ENCODE measurements at places on chromosomes 6 and 20.

DNA sequence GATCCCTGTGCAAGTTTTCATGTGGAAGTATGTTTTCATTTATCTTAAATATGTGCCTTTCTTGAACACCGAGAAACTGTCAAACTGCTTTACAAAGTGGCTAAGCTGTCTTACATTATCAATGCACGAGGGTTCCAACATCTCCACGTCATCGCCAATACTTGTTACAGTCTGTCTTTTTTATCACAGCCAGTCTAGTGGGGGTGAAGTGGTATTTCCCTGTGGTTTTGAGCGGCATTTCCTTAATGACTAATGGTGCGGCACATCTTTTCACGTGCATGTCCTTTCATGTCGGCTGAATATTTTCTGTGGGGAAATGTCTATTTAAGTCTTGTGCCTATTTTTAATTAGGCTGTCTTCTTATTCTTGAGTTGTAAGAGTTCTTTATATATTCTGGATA lies 280.4 kb downstream of the FOXC1 start:
- DNase-seq, result no peak

GRCh38 chr6:136508725-136509392 lies 41.4 kb downstream of the MAP7 start:
- no peak for DNase-seq

- DNase-seq, result no peak
Observed at GRCh38 chr6:18497006-18497405, 109.9 kb downstream of the RNF144B start.

- DNase-seq, result no peak
Observed at GRCh38 chr6:68196645-68197044, 438.4 kb upstream of the ADGRB3 start.

GRCh38 chr6:35765739-35766138 lies 10.7 kb upstream of the CLPSL2 start:
- no peak for DNase-seq

DNA sequence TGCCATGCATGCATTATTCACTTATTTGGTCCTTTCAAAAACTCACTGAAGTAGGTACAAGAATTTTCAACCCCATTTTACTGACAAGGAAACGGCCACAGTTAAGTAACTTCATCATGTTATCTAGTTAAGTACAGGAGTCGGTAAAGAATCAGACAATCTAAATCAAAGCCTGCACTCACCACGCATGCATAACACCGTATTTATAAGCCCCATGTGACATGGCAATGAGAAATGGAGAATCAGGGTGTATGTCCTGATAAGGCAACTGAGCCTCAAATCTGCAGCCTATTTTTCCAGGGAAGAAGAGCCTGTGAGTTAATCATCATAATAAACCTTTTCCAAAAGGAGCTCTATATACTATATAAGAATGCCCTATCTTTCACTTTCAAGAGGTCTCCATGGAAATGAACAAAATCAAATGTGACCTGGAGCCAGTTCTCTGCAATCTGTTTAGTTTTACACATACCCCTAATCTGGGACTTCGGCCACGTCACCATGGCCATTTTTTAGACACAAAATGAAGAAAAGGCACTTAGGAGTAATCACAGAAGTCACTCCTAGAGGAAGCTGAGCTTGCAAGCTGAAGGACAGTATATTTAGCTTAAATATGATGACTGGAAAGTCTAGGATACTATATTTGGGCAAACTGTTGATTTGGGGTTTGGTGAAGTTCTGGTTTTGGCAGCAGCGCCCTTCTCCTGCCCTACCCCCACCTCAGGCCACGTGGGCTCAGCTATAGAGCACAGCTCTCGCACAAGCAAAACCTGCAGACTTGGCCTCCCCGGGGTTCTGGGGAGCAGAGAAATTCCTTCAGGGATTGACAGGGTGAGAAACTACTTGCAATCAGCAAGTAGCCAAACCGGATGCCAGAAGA lies 19.2 kb downstream of the TRAM2 start:
- no peak for DNase-seq

DNA sequence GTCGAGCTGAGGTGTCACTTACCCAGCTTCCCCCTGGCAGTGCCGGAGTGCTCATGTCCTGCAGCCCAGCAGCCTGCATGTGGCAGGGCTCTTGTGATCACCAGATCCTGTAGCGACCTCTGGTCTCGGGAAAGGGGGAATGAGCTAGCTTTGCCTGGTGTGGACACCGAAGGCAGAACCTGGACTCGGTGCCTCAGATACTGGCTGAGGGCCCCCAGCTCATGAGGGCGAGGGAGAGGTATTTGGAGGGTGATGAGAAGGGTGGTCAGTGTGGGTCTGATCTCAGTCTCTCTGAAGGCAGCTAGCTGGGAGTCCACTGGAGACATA lies 26.3 kb downstream of the SUN5 start:
- no peak for DNase-seq

GRCh38 chr6:112300896-112301295 lies 46.2 kb upstream of the RFPL4B start:
- DNase-seq, result no peak

DNA sequence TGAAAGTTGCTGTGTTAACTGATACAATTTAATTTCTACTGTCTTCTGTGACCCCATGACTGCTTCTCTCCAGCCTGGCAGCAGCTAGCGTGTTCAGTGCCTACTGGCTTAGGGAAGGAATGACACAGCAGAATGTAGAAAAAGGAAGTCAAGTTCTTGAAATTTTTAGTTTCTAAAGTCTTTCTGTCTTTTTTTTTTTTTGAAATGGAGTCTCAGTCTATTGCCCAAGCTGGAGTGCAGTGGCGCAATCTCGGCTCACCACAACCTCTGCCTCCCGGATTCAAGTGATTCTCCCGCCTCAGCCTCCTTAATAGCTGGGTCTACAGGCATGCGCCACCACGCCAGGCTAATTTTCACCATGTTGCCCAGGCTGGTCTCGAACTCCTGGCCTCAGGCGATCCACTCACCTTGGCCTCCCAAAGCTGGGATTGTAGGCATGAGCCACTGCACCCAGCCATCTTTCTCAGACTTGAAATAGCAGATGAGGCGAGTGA lies 39.3 kb downstream of the PCNA start:
- no peak for DNase-seq

GRCh38 chr20:8152183-8152582 lies 20.1 kb downstream of the PLCB1 start:
- DNase-seq, result no peak

GRCh38 chr6:69722683-69723082 lies 74.1 kb downstream of the LMBRD1 start:
- no peak for DNase-seq

DNA sequence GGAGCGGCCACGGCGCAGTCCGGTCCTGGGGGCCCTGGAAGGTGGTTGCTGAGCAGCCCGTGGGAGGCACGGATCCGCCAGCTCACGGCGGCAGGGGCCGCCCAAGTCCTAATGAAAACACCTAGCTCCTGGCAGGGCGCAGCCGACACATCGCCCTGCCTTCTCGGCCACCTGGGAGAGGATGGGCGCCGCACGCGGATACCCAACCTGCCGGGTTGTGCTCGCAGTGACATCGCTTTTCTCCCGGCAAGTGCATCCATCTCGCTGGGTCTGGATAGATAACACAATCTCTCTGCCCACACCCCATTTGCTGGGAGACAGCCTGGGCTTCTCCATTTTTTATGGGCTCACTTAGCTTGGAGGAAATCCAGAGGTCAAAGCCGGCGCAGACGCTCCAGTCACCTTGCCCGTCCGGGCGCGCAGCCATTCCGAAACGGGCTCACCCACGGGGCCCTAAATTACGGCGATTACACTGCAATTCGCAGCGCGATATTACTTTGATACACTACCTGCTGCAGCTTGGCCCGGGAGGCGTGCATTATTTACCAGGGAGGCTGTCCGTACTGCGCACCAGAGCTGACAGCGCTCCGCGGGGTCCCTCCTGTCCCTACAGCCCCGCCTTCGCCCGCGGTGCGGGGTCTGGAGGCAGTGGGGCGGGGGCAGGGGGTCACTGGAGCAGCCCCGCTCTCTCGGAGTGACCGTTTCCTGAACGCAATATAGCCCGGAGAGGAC lies 36.2 kb upstream of the CCDC167 start:
- no peak for DNase-seq

GRCh38 chr6:119215309-119215708 lies 134.3 kb downstream of the MAN1A1 start:
- no peak for DNase-seq

- no peak for DNase-seq
Observed at GRCh38 chr6:28258877-28259777, at the start of gene NKAPL. NKAPL (plus strand) TSS chr6:28259297; CDS start chr6:28259372, 75 bp downstream.

GRCh38 chr20:53916173-53916512 lies 154.3 kb downstream of the BCAS1 start:
- DNase-seq, result no peak

- no peak for DNase-seq
Observed at GRCh38 chr6:32406857-32407256, at the start of gene BTNL2. BTNL2 (minus strand) TSS chr6:32407181; CDS start chr6:32407123, 58 bp downstream.

- DNase-seq, result no peak
Observed at GRCh38 chr20:44967207-44967807, 995 bp downstream of the STK4 start.

GRCh38 chr20:45813006-45813340 lies 529 bp downstream of the UBE2C start:
- DNase-seq, result no peak

- peak; percentile 26 for DNase-seq
Observed at GRCh38 chr6:11496152-11497060, 41.1 kb upstream of the TMEM170B start.

DNA sequence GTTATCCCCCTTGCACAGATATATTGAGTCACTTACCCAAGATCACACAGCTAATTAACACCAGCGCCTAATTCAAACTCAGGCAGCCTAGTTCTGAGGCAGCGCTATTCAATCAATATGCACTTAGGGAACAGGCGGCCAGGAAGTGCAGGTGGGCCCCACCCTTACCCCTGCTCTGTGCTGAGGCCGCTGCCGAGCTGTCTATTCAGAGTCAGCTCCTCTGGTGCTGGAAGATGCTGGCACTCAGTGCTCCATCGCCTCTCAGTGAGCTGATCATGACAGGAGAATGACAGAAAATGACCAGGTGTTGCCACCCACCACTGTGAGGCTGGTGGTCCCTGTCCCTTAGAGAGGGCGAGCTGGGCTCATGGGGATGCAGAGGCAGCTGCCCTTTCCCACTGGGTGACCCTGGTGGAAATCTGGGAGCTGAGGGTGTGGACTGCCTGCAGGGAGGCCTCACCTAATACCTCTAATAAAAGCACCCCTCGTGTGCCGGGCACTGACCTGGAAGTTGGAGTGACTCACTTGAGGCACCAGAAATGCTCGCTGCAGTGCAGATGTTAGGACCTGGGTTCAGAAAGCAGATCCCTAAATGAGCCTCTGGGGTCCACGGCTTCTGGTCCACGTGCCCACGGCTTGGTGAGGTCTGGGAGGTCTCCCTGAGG lies 42.5 kb upstream of the CD93 start:
- no peak for DNase-seq

GRCh38 chr20:45484676-45485075 lies 15.1 kb downstream of the WFDC2 start:
- no peak for DNase-seq

DNA sequence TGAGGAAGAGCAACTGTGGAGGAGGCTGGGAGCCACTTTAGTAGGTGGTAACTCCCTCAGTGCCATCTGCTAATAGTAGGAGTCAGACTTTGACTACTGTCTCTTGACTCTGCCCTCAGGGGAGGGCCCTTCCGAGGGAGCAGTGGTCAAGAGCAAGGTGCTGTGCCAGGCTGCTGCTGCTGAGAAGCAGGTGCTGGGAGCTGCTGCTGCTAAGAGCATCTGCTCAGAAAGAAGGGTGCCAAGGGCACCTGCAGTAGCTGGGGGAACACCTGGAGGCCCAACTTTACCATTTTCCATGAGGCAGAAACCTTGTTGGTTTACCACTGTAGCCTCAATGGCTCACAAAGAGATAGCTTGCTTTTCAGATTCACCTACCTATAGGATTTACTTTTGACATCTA lies 18.5 kb downstream of the GGTLC1 start:
- DNase-seq, result no peak

GRCh38 chr20:62758226-62758912 lies 37.9 kb upstream of the MRGBP start:
- DNase-seq, result no peak

- no peak for DNase-seq
Observed at GRCh38 chr6:29769336-29769735, 46.1 kb downstream of the HLA-F start.

GRCh38 chr20:61728786-61729770 lies 336.6 kb downstream of the TAF4 start:
- DNase-seq, result no peak

- no peak for DNase-seq
Observed at GRCh38 chr6:7542065-7542873, 798 bp downstream of the DSP start.

- no peak for DNase-seq
Observed at GRCh38 chr20:41607791-41608190, 10.4 kb downstream of the CHD6 start.

GRCh38 chr6:112343390-112343789 lies 3.7 kb upstream of the RFPL4B start:
- DNase-seq, result no peak

DNA sequence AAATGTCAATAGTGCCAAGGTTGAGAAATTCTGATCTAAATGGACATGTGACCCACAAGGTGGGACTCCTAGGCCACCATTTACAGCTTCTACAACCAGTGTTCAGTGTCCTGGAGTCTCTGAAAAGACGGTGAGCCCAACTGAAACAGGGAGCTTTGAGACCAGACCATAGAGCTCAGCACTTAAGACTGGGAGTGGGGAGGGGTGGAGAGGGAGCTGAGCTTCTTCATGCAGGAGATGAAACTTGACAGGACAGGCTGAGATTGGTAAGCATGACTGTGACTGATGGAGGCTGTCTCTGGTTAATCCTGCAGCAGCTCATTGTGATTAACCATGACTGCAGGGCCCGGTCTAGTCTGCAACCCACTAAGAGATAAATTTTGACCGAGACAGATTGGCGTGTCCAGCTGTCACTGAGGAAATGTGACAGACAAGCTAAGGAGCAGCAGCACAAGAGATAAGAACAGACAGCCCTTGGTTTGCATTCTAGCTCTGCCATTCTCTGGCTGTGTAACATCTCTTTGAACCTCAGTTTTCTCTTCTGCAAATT lies 1.4 kb upstream of the AAR2 start:
- no peak for DNase-seq

GRCh38 chr6:89951574-89952104 lies 57.4 kb downstream of the GJA10 start:
- no peak for DNase-seq

Measured in NCI-H1048 (cell line).